ENCODE measurements at places on chromosomes 7 and 10.

- DNase-seq = no peak
Observed at GRCh38 chr10:17005621-17006566, 123.7 kb downstream of the CUBN start.

DNA sequence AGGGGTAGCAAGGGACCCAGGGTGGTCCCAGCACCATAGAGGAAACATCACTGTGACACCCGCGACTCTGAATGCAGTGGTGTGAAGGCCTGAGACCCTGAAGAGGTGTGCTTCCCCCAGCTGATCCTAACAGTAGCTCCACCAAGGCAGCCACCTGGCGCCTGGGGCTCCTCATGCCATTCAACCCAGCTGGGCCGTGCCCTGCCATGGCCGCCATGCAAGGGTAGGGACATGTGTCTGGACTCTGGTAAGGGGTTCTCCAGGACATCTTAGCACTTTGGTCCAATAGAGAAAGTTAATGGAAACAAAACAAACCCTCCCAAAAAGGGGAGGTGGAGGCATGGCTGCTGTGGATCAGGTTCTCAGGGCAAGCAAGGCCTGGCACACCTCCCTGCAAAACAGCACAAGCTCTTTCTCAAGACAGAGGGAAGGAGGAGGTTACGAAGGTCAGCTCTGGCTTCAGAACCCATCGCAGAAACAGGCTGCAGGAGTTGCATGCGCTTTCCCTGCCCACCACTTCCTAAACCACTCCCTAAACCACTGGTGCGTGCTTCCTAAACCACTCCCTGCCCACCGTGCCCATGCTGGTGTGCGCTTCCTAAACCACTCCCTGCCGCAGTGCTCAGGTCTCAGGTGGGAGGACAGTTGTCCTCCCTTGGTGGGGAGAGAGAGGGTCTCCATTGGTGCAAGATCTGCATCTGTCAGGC lies 108.7 kb downstream of the LARP4B start:
- DNase-seq = no peak

- no peak for DNase-seq
Observed at GRCh38 chr7:143906895-143907294, 4.9 kb upstream of the TCAF1 start.

GRCh38 chr7:108419961-108420908 lies 36.0 kb downstream of the NRCAM start:
- no peak for DNase-seq

GRCh38 chr7:29975561-29975960 lies 14.0 kb downstream of the SCRN1 start:
- no peak for DNase-seq

DNA sequence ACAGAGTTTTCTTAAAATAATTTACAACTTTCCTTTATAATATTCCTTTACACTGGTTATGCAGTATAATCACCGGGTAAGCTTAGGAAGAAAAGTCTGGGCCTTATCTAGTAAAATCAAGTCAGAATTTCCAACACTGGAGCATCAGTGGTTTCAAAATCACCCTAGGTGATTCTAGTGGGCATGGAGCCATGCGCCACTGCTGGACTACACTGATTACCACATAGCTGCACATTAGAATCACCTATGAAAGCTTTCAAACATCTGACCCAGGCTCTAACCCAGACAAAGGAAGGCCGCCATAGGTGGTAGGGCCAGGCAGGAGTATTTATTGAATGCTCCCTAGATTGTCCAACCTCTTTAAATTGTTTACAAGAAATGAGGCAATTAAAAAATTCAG lies 52.0 kb downstream of the NSUN6 start:
- DNase-seq = no peak

DNA sequence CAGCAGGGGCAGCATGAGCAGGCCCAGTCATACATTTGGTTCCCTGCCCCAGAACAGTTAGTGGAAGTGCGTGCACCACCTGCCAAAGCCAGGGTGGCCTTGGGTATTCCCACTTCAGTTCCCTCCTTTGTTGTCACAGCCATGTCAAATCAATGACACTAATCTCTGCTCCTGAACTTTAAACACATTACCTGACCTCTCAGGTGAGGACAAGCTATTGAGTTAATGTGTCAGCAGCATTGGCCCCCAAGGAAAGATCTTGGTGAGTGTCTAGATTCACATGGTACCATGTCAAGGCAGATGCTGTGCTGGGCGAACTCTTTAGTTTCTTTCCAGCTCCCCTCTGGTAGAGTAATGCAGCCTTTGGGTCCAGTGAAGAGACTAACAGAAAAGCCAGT lies 2.1 kb downstream of the CYP3A5 start:
- no peak for DNase-seq

DNA sequence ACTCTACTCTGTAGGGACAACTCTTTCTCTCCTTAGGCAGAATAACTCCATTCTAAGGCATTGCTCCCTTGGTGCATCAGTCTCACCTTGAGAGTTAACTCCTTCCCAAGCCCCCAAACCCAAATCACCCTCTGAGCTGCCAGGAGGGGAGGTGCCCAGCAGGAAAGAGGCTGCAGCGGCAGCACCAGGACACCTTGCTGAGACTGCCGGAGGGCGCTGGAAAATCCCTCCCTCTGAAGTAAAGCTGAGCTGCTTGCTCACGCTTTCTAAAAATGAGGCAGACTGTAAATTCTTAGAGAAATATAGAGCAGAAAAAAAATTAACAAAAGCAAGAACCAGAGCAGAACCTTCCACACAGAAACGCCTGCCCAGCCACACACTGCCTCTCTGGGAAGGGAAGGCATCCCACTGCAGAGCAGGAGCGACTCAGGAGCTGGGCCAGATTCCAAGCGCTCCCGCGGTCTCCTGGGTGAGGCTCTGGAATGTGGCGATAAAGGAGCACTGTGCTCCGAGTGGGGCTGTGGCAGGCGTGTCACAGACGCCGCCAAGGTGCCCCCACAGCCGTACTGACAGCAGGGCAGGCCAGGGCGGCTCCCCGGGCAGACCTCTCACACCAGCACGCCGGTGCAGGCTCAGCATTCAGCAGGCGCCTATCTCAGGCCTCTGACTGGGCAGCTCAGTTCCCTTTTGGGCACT lies 202.1 kb downstream of the TNS3 start:
- DNase-seq = no peak

DNA sequence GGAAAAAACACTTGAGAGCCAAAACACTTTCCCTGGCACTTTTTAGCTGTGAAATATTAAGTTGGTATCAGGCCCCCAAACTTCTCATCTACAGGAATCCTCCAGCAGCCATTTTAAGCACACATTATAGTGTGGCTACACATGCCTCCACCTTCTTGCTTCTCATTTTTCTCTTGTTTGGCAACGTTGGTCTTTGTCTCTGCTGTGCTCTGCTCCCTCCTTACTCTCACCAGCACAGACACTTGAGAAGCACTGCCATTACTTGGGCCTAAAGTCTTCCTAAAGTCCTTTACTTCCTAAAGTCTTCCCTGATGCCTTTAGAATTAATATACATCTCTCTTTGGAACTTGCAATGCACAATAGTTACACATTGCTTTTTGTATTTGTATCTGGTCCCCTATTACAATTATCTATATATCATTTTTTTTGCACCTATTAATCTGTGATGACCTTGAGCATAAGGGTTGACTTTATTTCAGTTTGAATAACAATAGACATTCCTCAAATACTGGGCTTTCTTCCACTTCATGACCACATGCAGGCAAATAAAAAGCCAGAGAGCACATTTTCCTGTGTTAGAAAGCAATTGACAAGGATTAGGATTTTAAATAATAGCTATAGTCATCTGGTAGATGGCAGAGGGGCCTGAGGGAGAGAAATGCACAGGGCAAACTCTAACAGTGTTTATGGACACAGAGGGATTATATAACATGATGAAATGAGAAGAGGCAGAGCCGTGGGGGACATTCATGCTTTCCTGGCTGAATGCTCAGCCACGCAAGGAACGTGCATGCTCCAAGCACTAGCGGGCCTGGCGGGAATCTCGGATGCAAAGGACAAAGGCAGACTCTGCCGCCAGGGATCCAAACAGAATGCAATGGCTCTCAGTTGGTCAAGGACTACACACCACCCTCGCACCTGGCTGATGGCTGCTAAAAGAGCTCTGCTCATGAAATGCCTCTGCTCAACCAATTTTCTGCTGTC lies 99.3 kb downstream of the CDC14C start:
- no peak for DNase-seq

GRCh38 chr7:2823130-2823529 lies 21.0 kb downstream of the GNA12 start:
- no peak for DNase-seq

GRCh38 chr10:125264091-125264490 lies 103.7 kb upstream of the CTBP2 start:
- DNase-seq = no peak

GRCh38 chr10:86963341-86963919 lies 4.9 kb upstream of the ADIRF start:
- no peak for DNase-seq
